Stimulated activated CD4-positive, alpha-beta T cell treated with anti-CD3 and anti-CD28 coated beads, Interleukin-4, amount 100 ng/mL, for 48 hours (primary cell): ENCODE measurements at places on chromosomes 2 and 18.
A peak's percentile ranks its signal among the peaks of the same experiment; 100 is the strongest.

DNA sequence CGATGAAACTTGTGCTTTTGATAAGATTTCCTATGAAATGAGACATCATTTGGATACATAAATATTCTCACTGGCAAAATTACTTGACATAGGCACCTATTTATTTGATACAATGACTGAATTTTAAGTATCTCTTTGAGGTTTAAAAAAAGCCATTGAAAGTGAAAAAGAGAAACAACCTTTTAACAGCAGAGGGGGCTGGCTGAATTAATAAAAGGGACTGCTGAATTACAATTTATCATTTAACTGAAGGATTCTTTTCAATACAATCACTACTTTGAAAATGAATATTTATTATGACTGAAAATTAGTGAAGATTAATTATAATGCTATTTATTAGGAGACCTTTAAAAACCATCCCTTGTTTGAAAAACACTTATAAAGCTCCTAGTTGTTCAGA lies 335.3 kb downstream of the DLGAP1 start:
- DNase-seq, result no peak

GRCh38 chr2:238055841-238056240 lies 5.0 kb upstream of the SCLY start:
- no peak for DNase-seq

DNA sequence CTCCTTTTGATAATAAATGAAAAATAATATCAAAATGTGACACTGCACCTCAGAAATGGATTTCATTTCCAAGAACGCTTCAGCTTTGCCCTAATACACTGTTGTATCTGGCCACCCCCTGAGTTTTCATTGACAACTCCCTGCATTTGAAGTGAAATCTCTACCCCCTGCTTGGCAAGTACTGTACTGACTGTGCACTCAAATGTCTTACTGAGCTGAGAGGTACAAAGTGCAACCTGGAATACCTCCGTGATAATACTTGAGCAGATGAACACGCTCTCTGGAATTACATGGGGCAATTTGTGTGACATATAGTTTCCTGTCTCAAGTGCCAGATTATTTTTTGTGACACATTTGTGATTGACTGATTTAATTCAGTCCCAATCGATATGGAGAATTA lies 231.1 kb downstream of the LRP1B start:
- no peak for DNase-seq

DNA sequence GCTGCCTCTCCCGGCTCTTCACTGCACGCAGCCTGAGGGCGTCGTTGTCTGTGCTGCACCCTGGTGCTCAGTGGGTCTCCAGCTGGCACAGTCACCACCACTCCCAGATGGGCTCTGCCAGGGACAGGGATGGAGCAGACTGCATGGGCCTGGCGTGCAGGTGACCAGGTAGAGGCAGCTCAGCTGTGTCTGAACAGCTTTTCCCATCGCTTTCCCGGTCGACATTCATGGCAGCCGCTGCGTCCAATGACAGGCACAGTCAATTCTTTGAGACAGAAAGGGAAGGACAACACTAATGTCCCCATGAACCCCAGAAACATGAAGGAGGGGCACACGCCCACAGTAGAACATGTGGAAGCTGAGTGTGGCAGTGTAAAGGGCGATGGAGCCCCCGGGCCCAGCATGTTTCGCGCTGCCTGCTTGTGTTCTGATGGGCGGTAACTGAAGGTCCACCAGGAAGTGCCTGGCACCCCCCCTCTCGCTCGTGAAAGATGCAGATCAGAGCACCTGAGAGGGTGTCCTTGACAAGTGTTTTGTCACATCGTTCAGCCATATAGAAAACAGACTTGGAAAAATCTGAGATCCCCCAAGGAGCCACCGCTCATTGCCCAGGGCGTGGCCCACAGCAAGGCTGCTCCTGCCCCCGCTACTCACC lies 122.4 kb downstream of the NFATC1 start:
- DNase-seq, result no peak

GRCh38 chr2:120736624-120737339 lies 1.1 kb downstream of the GLI2 start:
- no peak for DNase-seq

DNA sequence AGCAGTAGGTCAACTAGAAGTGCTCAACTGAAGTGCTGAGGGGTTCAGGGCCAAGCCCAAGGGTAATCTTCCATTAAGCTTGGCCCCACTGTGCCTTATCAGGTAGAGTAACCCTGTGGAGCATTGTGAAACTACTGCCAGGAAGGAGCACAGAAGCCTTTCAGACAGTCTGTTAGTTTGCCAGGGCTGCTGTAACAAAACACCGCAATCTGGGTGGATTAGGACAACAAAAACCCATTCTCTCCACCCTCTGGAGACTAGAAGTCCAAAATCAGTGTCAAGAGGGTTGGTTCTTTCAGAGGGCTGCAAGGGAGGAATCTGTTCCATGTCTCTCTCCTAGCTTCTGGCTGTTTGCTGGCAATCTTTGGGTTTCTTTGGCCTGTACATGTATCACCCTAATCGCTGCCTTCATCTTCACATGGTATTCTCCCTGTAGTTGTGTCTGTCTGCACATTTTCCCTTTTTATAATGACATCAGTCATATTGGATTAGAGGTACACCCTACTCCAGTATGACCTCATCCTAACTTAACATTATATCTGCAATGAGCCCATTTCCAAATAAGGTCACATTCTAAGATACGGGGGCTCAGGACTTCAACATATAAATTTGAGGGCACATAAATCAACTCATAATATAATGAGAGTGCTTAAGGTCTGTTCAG lies 21.2 kb downstream of the VIT start:
- no peak for DNase-seq

- DNase-seq, result no peak
These were observed 197.4 kb downstream of the VAPA start for GRCh38 chr18:10111191-10111590.

- no peak for DNase-seq
These were observed 5.4 kb downstream of the LBH start for GRCh38 chr2:30236591-30237238.

- no peak for DNase-seq
These were observed 241.8 kb upstream of the EPC2 start for GRCh38 chr2:148402786-148403185.

- no peak for DNase-seq
These were observed 220.7 kb downstream of the PHLPP1 start for GRCh38 chr18:62935994-62936393.

- DNase-seq, result no peak
These were observed 4.4 kb downstream of the MAL start for GRCh38 chr2:95029898-95030341.

GRCh38 chr2:26245810-26246209 lies 1.1 kb downstream of the HADHB start:
- DNase-seq, result no peak

DNA sequence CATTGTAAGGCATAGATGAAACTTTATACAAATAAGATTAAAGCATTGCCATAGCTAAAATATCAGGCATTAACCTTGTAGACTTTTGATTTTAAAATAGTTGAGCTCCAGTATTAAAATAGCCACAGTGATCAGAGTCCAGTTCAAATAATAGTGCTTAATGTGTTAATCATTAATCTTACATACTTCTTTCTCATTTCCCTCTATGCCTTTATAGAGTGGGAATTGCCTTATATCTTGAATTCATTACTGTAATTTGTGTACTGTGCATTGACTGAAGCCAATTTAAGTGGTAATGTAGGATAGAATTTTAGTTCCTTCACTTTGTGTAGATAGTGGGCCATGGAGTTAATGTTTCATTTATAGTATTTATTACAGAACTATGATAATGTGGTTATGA lies 549.2 kb upstream of the VWC2L start:
- no peak for DNase-seq

DNA sequence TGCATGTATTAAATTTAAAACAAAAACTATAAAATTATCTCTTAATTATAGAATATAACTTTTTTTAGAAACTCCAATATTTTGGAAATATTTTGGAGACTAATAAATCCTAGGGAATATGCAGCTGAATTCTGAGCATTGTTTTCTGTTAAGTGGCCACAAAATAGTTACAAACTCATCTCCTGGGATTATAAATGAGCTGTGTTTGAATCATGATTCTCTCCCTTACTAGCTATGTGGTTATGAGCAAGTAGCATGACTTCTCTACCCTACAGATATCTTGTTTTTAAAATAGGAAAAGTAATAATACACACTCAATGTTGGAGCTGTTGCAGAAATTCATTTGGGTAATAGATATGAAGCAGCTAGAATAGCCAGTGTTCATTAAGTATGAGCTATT lies 137.9 kb upstream of the ITGA4 start:
- DNase-seq, result no peak

DNA sequence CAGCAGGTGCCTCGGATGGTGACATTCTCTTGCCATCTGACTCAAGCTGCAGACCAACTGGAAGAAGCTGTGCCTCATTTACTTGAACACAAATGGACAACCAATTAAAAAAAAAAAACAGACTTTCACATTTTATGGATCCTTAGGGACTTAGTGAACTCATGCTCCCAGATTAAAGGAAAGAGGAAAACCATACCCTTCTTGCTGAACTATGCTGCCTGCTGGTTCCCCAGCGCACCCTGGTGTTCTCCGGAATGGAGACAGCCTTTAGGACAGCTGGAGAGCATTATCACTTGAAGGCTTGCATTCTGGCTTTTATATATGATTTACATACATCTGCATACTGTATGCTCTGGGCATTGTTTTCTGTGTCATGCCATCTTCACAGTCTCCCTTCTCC lies 370.7 kb downstream of the SLC4A3 start:
- no peak for DNase-seq

GRCh38 chr2:218217360-218218267 lies 625 bp downstream of the ARPC2 start:
- peak; percentile 62 for DNase-seq

GRCh38 chr18:74154716-74155115 lies 6.4 kb downstream of the TIMM21 start:
- DNase-seq, result no peak

DNA sequence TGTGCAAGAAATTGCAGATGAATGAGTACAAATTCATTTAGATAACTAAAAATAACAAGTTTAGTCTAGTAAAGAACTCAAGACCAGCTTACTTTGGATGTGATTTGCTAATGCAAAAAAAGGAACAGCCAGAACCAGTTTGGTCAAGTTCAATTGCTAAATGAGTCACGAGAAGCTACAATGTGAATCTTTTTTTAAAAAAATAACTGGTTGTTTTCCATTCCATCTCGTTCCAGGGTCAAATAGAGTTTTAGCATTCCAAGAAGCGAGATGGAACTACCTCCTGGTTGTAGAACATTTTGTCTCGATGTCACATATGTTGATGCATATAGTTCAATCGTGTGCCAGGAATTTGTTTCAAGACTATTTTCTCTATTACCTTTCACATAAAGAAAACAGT lies 65.0 kb upstream of the IKZF2 start:
- no peak for DNase-seq

DNA sequence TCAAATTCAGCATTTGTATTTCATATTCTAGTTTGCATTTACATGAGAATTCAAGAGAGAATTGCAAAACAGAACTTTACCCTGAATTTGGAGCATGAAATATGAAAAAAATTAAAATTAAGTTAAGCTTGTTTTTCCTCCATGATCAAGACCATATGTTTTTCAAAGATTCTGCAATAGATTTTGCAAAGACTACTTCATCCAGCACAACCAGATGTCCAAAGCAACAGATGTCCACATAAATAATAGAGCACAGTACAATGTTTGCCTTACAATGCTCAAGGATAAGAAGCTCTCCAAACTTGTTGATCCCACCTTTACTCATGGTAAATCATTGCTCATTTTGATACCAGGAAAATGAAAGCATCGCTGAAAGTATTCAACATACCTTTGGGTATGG lies 25.6 kb downstream of the FAP start:
- DNase-seq, result no peak

- DNase-seq, result no peak
These were observed 111.4 kb downstream of the SOX11 start for GRCh38 chr2:5803547-5803946.

DNA sequence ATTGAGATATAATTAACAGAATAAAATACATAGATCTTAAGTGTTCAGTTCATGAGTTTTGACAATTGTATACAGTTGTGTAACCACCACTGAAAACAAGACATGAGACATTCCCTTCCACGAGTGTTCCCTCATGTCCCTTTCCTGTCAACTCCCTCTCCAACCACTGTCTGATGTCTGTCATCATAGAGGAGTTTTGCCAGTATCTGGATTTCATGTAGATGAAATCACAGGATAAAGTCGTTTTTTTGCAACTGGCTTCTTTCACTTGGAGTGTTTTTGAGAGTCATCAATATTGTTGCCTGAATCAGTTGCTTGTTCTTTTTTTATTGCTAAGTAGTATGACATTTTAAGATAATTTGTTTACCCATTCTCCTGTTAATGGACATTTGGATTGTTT lies 52.7 kb downstream of the RBMS1 start:
- no peak for DNase-seq

- DNase-seq, result no peak
These were observed 751.2 kb upstream of the NRXN1 start for GRCh38 chr2:51782921-51783765.

DNA sequence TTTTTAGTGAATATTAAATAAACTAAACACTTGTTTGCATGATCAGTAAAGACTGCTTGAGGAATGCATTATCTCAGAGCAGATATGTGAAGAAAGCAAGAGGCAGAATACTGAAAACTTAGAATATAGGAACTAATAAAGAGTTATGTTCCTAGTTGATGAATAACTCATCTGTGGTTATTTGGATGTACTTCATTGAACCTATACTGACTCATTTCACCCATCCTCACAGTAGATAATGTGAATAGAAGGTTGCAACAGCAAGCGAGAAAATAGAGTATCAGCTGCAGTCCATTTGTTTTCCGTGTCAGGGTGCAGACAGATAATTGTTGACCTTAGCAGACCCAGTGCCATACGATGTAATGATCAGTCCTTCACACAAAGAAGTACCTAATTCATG lies 945.7 kb upstream of the LRRTM1 start:
- DNase-seq, result no peak

- no peak for DNase-seq
These were observed 53.3 kb downstream of the ARHGAP28 start for GRCh38 chr18:6782861-6783260.

DNA sequence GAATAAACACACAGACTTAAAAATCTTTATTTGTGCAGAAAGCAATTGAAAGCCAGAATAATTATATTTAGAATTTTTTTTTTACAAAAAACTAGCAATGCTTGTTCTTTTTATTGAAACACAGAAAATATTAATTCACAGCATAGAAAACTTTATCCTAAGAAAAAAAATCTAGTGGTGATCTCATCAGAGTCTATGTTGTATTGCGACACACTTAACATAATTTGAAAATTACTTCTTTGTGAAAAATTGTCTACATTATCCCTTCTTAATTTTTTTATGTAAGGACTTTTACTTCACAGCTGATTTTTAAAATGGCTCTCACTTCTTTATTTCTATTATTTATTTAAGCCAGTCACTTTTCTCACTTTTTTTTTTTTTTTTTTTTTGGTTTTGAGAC lies 103.4 kb downstream of the LDLRAD4 start:
- DNase-seq, result no peak

DNA sequence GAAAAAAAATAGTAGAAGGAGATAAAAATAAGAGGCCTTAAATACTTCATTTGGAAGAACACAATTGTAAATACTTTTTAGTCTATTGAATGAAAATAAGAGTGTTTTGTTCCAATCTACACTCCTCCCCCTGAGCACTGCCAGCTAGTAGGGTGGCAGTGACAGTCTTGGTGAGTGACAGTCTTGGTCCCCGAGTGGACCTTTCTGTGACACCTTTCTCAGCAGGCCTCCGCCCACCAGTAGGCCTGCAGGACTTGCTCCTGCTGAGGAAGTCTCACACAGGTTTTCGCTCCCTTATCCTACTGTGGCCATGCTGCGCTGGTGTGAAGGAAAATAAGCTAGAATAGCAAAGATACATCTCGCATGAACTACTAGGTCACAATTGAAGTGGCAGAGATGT lies 666.8 kb downstream of the NR4A2 start:
- no peak for DNase-seq
